ENCODE measurements at places on chromosomes 3 and 15. TPM values are rescaled to one million over a fixed set of nuclear protein-coding genes. Genes with fewer than 3 reads are reported as not detected.

The IL20RB gene
- 3.6 TPM for total RNA-seq

The TMPRSS7 gene
- not detected for total RNA-seq

The FANCD2OS gene
- total RNA-seq: not detected

The FBXO40 gene
- total RNA-seq: not detected

The SCAANT1 gene
- total RNA-seq: not detected

The HDGFL3 gene
- 13.0 TPM for total RNA-seq

The CCRL2 gene
- total RNA-seq: 3.0 TPM

The CFAP44 gene
- total RNA-seq: 8.5 TPM

The CHRNA5 gene
- total RNA-seq: 0.23 TPM

The DHX30 gene
- total RNA-seq: 72.0 TPM

The TEX55 gene
- not detected for total RNA-seq

The CAMP gene
- not detected for total RNA-seq

DNA sequence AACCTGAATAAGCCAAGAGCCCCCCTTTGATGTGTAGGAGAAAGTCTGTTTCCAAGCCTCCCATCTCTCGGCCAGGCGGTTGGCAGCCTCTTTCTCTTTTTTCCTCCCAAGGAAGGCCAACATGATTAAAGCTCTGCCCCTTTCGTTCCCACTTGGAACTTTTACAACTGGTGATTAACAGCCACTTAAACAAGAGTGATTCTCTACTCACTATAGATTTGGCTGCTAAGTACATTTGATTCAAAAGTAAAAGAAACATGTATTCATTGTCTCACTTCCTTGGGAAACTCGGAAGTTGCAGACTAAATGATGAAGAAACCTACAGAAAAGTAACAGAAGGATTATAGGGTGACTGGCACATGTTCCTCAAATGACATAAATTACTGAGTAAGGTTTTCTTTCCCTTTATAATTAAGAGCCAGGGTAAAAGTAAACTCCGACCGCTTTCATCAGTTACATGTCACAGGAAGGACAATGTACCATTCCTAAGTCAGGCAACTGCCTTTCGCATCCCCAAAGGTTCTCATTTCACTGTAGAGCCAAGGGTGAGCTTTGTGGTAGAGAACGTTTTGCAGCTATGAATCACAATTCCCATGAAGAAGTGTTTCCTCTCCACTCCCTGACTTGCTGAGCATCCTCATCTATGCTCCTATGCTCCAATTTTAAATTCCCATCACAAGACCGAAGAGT lies 72.7 kb downstream of the MB21D2 start:
- H3K27ac ChIP-seq: no peak overlapping the region
- no peaks in the 10 kb centered on the region for H3K4me1 ChIP-seq
- no peaks in the 10 kb centered on the region for H3K36me3 ChIP-seq
- H3K4me3 ChIP-seq: no peak overlapping the region
- no peaks in the 10 kb centered on the region for H3K27me3 ChIP-seq
- no peak for DNase-seq

DNA sequence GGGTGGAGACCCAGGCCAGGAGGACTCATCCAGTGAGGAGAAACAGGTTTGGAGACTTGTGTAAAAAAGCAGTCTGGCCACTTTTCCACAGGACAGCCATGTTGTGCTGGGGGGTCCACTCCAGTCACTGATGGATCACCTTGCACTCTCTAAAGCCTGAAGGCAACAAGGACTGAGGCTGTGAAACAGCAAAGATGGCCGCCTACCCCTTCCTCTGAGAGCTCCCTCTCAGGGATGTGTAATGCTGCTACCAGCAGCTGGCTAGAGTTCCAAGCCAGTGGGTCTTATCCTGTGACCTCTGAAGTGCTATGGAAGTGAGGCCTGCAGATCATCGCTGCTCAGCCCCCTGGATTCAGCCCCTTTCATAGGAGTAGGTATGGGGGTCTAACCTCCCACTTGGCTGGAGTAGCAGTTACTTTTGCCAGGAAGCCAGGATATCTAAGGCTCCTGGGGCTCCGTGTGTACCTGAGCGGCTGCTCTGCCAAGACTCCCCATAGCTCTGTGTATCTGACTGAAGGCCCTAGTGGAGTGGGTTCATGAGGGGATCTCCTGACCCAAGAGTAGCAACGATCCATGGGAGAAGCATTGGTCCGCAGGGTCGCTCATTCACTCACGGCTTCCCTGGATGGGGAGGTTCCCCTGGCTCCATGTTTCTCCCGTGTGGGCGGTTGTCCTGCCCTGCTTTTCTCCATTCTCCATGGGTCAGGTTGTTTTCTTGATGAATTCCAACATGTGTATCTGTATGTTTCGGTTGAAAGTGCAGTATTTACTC lies 69.9 kb upstream of the TNFSF10 start:
- H3K27me3 ChIP-seq: no peaks in the 10 kb centered on the region
- peak overlapping the region; percentile 69 for H3K27ac ChIP-seq
- no peaks in the 10 kb centered on the region for H3K36me3 ChIP-seq
- H3K4me3 ChIP-seq: no peak overlapping the region
- peaks cover 42% of the 10 kb centered on the region for H3K4me1 ChIP-seq
- DNase-seq: peak; percentile 35

- no peaks in the 10 kb centered on the region for H3K36me3 ChIP-seq
- DNase-seq: peak; percentile 43
- H3K4me3 ChIP-seq: no peak overlapping the region
- peaks cover 42% of the 10 kb centered on the region for H3K27me3 ChIP-seq
- H3K27ac ChIP-seq: no peak overlapping the region
Observed at GRCh38 chr3:13878281-13879101, 1.4 kb downstream of the WNT7A start.

- H3K36me3 ChIP-seq: no peaks in the 10 kb centered on the region
- no peak overlapping the region for H3K4me3 ChIP-seq
- no peak overlapping the region for H3K27ac ChIP-seq
- H3K4me1 ChIP-seq: no peaks in the 10 kb centered on the region
Observed at GRCh38 chr15:34799149-34800101, 4.1 kb upstream of the ACTC1 start.

DNA sequence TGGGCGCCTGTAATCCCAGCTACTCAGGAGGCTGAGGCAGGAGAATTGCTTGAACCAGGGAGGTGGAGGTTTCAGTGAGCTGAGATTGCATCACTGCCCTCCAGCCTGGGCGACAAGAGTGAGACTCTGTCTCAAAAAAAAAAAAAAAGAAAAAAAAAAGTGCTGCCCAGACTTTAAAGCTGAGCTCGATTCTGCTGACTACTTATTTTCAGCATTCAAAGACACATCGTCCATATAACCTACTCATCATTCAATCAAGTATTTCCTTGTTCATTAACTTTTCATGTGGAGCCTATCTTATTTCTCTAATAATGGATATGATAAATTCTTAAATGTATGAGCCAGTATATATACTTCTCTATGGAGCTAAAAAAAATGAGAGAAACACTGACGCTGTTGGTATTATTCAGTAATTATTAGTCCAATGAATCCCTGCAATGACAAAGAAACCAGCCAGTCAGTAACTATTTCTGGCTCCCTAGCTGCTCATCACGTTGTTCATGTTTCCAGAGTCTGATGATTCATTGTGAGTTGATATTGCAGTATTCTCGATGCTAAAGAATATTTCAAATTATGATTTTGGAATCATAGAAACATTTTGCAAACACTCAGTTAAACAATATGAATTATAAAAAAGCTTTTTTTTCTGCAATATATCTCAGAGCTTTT lies 111.9 kb downstream of the RAP2B start:
- DNase-seq: no peak
- H3K27ac ChIP-seq: no peak overlapping the region
- H3K4me1 ChIP-seq: peaks cover 6% of the 10 kb centered on the region

- H3K4me3 ChIP-seq: no peak overlapping the region
- no peak overlapping the region for H3K27ac ChIP-seq
- no peaks in the 10 kb centered on the region for H3K27me3 ChIP-seq
- no peak for DNase-seq
Observed at GRCh38 chr3:132448216-132448961, 31.1 kb downstream of the DNAJC13 start.

GRCh38 chr3:110925798-110926197 lies 145.8 kb upstream of the NECTIN3 start:
- H3K27ac ChIP-seq: no peak overlapping the region
- no peaks in the 10 kb centered on the region for H3K36me3 ChIP-seq
- H3K4me3 ChIP-seq: no peak overlapping the region
- no peaks in the 10 kb centered on the region for H3K4me1 ChIP-seq
- peaks cover 2% of the 10 kb centered on the region for H3K27me3 ChIP-seq

GRCh38 chr3:42023380-42023779 lies 61.5 kb upstream of the ULK4 start:
- H3K4me1 ChIP-seq: peaks cover 6% of the 10 kb centered on the region
- H3K27me3 ChIP-seq: no peaks in the 10 kb centered on the region
- H3K27ac ChIP-seq: no peak overlapping the region
- no peaks in the 10 kb centered on the region for H3K36me3 ChIP-seq

- no peaks in the 10 kb centered on the region for H3K36me3 ChIP-seq
- H3K27ac ChIP-seq: no peak overlapping the region
- no peak overlapping the region for H3K4me3 ChIP-seq
- H3K27me3 ChIP-seq: no peaks in the 10 kb centered on the region
- no peak for DNase-seq
Observed at GRCh38 chr3:122247825-122248185, 64.3 kb downstream of the CASR start.

- H3K36me3 ChIP-seq: no peaks in the 10 kb centered on the region
- no peak for DNase-seq
- no peak overlapping the region for H3K4me3 ChIP-seq
- no peaks in the 10 kb centered on the region for H3K27me3 ChIP-seq
- no peaks in the 10 kb centered on the region for H3K4me1 ChIP-seq
Observed at GRCh38 chr3:181887685-181888084, 176.0 kb downstream of the SOX2 start.

DNA sequence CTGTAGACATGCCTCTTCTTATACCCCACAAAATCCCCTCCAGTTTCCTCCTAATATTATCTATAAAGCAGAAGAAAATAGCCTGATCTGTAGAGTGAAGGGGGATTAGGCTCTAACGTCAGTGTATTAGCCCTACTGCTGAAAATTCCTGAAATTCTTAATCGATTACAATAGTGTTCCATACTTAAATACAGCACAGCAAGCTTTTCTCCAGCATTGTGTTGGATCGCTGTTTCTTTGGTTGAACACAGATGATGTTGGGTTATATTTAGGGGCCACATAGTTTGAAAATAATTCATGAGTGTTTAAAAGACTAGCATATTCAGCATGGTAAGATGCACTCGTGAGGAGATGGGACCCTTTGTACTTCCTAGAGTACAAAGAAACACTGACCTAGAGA lies 52.5 kb downstream of the PIAS1 start:
- peaks cover 13% of the 10 kb centered on the region for H3K36me3 ChIP-seq
- H3K4me3 ChIP-seq: no peak overlapping the region
- DNase-seq: no peak
- H3K27ac ChIP-seq: no peak overlapping the region
- H3K4me1 ChIP-seq: no peaks in the 10 kb centered on the region

- H3K36me3 ChIP-seq: no peaks in the 10 kb centered on the region
- peaks cover 8% of the 10 kb centered on the region for H3K27me3 ChIP-seq
- no peak for DNase-seq
- no peak overlapping the region for H3K27ac ChIP-seq
Observed at GRCh38 chr15:77819851-77820728, 187.4 kb upstream of the LINGO1 start.

DNA sequence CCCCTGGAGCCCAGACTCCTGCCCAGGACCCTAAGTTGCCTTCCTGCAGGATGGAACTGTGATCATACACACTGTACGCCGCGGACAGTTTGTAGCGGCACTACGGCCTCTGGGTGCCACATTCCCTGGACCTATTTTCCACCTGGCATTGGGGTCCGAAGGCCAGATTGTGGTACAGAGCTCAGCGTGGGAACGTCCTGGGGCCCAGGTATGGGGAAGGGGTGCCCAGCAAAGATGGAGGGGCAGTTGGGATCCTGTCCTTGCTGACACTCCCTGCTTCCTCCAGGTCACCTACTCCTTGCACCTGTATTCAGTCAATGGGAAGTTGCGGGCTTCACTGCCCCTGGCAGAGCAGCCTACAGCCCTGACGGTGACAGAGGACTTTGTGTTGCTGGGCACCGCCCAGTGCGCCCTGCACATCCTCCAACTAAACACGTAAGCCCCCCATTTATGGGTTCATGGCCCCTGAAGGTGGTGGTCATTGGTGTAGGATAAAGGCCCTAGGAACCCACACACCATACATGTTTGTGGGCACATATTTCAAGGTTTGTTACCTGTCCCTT lies 28.8 kb downstream of the NBEAL2 start:
- H3K27ac ChIP-seq: no peak overlapping the region
- H3K4me3 ChIP-seq: no peak overlapping the region
- no peak for DNase-seq
- no peaks in the 10 kb centered on the region for H3K27me3 ChIP-seq
- peaks cover 53% of the 10 kb centered on the region for H3K36me3 ChIP-seq

DNA sequence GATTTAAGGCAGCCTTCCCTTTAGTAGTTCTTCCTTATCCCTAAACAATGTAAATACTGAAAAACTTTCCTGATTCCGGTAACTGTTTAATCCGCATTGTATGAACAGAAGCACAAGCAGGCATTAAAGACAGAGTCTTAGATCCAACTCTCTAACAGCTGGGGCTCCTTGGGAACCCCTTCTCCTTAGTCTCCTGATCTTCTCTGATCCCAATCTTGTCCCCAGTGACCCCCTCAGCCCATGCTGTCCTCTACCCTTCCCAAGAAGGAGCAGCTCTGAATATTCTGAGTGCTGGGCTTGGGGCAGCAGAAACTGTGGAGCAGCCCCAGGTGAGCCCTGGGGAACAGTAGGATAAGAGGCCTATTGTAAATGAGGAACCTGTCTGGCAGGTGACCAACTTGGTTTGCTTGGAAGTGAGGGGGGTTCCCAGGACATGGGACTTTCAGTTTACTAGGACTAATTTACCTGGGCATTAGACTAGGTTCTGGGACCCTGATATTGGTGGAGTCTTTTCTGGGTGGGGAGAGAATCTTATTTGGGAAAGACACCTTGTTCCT lies 13.0 kb upstream of the SLC30A4 start:
- H3K4me3 ChIP-seq: no peak overlapping the region
- no peaks in the 10 kb centered on the region for H3K36me3 ChIP-seq
- H3K27ac ChIP-seq: no peak overlapping the region
- no peak for DNase-seq

- DNase-seq: no peak
- no peaks in the 10 kb centered on the region for H3K27me3 ChIP-seq
- H3K36me3 ChIP-seq: no peaks in the 10 kb centered on the region
- H3K4me3 ChIP-seq: no peak overlapping the region
- no peak overlapping the region for H3K27ac ChIP-seq
Observed at GRCh38 chr3:145006271-145006670, 1034.6 kb downstream of the DIPK2A start.

DNA sequence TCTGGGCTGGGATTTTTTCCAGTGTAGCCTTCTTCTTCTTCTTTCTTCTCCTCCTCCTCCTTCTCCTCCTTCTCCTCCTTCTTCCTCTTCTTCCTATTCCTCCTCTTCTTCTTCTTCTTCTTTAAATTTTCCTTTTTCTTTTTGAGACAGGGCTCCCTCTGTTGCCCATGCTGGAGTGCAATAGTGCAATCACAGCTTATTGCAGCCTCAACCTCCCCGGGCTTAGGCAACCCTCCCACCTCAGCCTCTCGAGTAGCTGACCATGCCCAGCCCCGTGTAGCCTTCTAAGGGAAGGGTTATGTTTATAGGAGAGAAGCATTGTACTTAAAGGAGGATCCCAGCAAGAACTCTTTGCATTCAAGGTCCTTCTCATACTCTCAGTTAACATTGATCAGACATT lies 24.0 kb upstream of the MYO1E start:
- peaks cover 15% of the 10 kb centered on the region for H3K4me1 ChIP-seq
- no peak overlapping the region for H3K4me3 ChIP-seq
- no peak for DNase-seq
- H3K27me3 ChIP-seq: peaks cover 6% of the 10 kb centered on the region

GRCh38 chr3:71636482-71636881 lies 53.0 kb upstream of the FOXP1 start:
- H3K27me3 ChIP-seq: no peaks in the 10 kb centered on the region
- no peak overlapping the region for H3K4me3 ChIP-seq
- no peak overlapping the region for H3K27ac ChIP-seq
- no peaks in the 10 kb centered on the region for H3K4me1 ChIP-seq
- no peaks in the 10 kb centered on the region for H3K36me3 ChIP-seq

All from natural killer cell (primary cell).